ENCODE measurements at places on chromosomes 2 and 18.

GRCh38 chr2:11867926-11868325, 121.5 kb downstream of the LPIN1 start:
- DNase-seq, result peak; percentile 11

- no peak for DNase-seq
Observed at GRCh38 chr2:217954971-217955740, 47.6 kb downstream of the TNS1 start.

- DNase-seq, result no peak
Observed at GRCh38 chr2:190200603-190201002, 119.0 kb downstream of the HIBCH start.

GRCh38 chr2:151968770-151969470, 129.9 kb downstream of the CACNB4 start:
- no peak for DNase-seq

DNA sequence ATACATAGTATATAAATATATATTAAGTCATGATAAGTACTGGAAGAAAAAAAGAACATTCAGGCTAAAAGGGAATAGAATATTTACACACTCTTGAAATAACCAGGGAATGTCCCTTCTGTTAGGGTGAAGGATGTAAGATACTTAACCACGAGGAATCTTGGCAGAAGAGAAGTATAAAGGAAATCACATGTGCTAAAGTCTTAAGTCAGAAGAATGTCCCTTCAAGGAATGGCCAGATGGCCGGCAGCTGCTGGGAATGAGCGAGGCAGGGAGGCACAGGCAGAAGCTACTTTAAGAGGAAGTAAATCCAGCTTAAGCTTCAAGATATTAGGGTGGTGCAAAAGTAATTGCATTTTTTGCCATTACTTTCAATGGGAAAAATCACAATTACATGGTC, 5.5 kb downstream of the CCDC102B start:
- DNase-seq, result peak; percentile 93

GRCh38 chr2:219071131-219071816, 10.6 kb upstream of the IHH start:
- DNase-seq, result no peak

DNA sequence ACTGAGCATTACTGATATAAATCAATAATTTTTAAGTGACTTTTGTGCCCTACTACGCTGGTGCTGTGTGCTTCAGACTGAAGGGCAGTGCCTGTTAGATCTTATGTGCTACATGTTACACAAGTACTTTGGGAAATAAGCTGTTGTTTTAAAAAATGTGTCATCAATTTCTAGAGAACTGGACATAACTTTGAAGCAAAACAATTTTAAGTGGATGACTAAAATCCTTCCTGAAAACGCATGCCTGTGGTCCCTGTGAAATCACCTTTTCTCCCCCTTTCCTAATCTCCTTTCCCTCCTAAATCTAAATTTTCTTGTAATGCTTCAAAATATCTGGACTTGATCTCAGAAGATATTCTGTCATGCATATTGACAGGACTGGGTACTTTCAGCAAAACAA, 7.1 kb upstream of the IL1RL1 start:
- peak; percentile 44 for DNase-seq

DNA sequence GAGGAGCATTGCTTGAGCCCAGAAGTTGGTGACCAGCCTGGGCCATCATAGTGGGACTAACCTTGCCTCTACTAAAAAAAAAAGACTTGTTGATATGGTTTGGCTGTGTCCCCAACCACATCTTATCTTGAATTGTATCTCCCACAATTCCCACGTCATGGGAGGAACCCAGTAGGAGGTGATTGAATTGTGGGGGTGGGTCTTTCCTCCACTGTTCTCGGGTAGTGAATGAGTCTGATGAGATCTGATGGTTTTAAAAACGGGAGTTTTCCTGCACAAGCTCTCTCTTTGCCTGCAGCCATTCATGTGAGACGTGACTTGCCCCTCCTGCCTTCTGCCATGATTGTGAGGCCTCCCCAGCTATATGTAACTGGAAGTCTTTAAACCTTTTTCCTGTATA, 47.0 kb downstream of the PROC start:
- DNase-seq, result no peak

DNA sequence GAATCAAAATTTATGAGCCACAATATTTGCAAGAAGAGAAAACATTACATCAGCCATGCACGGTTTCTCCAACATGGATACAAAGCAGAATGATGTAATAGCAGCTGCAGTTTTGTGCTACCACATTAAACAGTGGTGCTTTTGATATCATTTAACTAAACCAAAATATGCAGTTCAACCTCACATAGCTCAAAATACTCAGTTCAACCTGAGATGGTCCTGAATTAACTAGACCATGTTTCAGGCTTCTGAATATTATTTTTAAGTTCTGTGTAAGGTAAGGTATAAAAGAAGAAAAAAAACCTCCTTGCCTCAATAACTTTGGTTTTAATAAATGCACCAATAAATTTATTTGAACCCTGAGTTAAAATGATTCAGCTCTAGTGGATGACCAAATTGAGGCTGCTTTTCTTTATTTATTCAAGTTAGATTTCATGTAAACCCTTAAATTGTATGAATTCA, 18.8 kb upstream of the TSPYL6 start:
- peak; percentile 91 for DNase-seq

DNA sequence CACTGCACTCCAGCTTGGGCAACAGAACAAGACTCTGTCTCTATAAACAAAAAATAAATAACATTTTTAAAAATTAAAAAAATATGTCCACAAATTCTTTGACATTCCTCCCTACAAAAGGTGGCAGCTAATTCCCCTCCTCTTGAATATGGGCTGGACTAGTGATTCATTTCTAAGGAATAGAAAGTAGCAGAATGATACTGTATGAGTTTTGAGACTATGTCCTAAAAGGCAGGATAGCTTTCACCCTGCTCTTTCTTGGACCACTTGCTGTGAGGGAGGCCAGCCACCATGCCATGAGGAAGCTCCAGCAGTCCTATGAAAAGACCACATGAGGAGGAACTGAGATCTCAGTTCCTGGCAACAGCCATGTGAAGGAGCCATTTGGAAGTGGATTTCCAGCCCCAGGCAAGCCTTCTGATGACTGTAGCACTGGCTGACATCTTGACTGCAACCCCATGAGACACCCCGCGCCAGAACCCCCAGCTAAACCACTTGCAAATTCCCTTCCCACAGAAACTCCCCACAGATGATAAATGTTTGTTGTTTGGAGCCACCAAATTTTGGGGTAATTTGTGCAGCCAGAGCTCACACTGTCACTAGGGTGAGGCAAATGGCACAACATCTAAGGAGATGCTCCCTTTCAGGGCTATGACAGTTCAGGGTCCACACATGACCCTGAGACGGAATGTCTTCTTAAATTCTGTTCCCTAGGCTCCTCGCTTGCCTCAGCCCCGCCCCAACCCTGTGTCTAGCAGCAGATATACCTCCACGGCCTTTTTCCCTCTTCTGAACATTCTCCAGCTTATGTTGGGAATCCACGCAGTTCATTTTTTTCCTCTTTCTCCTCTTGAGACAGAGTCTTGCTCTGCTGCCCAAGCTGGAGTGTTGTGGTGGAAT, 17.1 kb upstream of the ATOH8 start:
- no peak for DNase-seq

- peak; percentile 10 for DNase-seq
Observed at GRCh38 chr2:240320204-240320993, 115.1 kb upstream of the GPC1 start.

- no peak for DNase-seq
Observed at GRCh38 chr2:177211169-177211568, 1.4 kb upstream of the HNRNPA3 start.

DNA sequence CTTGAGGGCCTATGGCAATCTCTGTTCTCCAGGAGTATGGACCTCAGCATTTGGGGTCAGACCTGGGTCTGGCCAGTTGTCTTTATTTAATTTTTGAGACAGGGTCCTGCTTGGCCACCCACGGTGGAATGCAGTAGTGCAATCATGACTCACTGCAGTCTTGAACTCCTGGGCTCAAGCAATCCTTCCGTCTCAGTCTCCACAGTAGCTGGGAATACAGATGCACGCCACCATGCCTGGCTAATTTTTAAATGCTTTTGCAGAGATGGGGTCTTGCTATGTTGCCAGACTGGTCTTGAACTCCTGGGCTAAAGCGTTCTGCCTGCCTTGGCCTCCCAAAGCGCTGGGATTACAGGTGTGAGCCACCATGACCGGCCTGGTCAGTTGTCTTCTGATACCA, 46.4 kb upstream of the INHBB start:
- peak; percentile 18 for DNase-seq

- no peak for DNase-seq
Observed at GRCh38 chr2:98881153-98881650, 54.8 kb downstream of the CRACDL start.

DNA sequence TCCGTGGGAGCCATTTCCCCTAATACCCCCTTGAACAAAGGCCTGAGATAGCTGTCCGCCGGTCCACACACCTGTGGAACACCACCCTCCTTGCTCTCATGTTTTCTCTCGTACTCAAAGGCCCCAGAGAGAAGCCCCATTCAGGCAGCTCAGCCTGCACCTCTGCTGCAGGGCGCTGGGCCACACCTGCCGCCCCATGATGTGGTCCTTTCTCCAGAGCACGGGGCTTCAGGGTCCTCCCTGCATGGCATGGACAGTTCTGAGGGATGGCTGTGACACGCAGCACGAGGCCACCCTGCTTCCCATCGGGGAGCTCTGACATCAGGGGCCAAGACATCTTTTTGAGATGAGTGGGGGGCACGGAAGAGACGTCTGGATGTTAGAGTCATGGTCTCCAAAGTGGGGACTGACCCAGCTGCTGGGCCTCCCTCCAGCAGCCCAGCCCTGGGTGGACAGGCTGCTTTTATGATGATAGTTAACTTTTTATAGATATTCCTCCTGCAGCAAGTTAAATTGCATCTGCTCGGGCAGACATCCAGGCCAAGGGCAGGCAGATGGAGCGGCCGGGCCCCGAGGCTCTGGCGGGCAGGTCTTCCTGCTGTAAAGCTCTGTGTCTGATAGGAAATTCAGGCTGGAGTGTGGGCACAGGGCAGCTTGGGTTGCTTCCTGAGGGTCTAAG, 56.7 kb downstream of the SDC1 start:
- no peak for DNase-seq

DNA sequence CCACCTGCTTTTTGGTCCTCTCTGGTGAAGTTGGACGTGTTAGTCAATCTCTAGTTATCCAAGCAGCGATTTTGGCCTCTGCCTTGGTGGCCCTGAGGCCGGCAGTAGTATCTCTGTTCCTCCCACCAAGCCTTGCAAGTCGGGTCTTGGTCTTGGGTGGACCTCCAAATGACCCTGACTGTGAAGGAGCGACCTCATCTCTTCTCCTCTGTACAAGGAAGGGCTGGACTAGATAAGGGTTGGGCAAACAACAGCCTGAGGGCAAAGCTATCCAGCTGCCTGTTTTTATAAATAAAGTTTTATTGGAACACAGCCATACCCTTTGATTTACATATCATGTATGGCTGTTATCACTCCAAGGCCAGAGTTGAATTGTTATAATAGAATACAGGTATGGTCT, 74.6 kb upstream of the FOSL2 start:
- no peak for DNase-seq

- no peak for DNase-seq
Observed at GRCh38 chr2:232207174-232207573, 171.4 kb upstream of the ALPP start.

DNA sequence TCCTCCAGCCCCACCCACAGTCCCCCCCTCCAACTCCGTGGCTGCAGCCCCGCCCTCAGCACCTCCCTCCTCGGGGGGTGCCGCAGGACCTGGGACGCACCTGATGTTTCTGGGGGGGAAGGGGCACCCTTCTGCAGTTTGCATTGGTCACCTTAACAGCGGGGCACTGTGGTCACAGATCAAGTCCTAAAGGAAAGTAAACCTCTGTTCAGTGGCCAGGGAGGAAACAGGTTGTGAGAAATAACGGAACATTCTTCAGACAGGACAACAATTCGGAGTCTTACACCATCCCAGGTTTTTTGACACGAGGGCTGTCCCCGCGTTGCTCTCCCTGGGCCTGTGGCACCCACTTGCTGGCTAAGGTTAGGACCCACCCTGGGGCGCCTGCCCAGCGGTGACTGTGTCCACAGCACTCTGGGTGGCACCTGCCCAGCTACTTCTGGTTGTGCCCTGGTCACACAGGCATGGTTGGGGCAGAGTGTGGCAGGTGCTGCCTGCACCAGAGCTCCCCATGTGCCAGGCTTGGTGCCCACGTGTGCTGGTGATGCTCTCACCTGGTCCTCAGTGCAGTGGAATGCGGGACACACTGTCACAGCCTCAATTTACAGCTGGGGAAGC, 93.5 kb upstream of the OTOS start:
- DNase-seq, result no peak

DNA sequence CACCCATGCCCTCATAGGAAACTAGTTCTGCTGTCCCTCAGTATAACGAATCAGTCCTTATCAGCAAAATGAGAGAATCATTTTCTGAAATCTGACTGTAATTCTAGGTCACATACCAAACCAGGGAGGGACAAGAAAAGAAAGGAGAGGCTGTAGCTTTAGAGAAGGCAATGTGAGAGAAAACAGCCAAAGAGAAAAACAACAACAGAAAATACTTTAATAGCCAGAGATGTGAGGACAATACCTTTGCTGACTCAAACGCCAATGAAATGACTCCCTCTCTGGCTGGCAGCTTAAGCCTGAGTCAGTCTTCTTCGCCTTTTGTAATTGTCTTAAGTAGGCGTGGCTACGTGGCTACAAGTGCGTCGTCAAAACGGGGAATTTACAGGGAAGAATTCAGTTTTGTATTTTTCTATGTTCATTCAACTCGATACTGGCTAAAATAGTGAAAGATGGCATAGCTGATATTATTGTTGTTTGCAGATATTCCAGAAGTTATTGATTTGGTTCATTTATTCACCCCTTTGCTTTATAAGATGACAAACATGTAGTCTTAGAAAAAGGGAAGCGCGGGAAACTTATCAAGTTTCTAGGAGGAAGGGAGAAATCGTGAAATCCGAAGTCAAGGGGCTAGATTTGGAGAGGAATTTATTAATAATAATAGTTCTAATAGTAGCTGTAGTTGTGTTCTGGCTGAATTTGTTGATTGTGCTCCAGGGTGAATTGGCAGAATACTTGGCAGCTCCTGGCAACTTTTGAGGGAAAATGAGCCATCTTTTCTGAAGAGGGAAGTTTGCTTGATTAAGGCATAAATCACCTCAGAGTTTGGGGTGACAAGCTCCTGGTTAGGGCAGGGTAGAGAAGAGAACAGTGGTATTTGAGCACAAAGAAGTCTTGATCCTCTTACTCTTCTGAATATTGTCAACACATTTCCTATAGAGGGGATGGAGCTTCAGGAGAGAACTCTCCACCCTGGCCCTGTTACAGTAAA, at the start of gene IL1A:
IL1A (minus strand) TSS at position 295 of the 991 bp plus-strand sequence. CDS start 723 bp downstream, outside the sequence.
- DNase-seq, result peak; percentile 57

GRCh38 chr2:164839914-164840457, 1.6 kb downstream of the COBLL1 start:
- DNase-seq, result peak; percentile 60

DNA sequence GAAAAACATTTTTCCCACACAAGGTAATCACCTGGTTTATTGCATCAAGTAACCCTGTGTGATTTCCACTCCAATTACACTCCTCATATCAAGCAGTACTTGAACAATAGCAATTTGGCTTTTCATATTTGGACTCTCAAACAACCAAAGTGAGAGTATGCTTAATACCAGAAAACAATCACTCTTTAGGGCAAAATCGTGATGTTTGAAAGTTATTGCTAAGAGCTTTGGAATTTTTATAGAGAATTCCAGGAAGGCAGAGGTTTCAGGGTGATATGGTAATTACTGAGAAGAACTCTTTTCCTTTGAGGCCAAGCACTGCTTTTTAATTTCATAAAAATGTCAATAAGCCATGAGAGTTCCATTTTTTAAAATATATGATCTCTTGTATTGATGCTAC, 779.5 kb upstream of the LRRTM1 start:
- no peak for DNase-seq

All from fibroblast of skin of abdomen (primary cell).